ENCODE measurements at places on chromosomes 11 and 22.

DNA sequence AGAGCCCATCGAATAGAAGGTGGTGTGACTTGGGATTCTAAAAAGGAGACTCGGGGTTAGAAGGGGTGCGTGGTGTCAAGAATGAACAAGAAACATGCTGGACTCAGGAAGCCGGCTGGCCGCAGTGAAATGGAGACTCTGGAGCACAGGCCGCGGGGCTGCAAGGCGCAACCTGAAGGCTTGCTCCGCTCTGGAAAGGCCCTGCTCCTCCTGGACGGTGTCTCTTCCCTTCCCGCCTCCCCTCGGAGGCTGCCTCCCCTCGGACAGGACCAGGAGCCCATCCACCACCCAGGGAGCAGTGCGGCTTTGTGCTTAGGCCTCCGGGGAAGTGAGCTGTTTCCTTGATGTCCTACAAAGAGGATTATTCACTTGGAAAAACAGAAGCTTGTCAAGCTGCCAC is 170.1 kb downstream of the OPCML start:
- DNase-seq = no peak

GRCh38 chr11:93653080-93653479 is 8.4 kb upstream of the CEP295 start:
- DNase-seq = peak; percentile 39

DNA sequence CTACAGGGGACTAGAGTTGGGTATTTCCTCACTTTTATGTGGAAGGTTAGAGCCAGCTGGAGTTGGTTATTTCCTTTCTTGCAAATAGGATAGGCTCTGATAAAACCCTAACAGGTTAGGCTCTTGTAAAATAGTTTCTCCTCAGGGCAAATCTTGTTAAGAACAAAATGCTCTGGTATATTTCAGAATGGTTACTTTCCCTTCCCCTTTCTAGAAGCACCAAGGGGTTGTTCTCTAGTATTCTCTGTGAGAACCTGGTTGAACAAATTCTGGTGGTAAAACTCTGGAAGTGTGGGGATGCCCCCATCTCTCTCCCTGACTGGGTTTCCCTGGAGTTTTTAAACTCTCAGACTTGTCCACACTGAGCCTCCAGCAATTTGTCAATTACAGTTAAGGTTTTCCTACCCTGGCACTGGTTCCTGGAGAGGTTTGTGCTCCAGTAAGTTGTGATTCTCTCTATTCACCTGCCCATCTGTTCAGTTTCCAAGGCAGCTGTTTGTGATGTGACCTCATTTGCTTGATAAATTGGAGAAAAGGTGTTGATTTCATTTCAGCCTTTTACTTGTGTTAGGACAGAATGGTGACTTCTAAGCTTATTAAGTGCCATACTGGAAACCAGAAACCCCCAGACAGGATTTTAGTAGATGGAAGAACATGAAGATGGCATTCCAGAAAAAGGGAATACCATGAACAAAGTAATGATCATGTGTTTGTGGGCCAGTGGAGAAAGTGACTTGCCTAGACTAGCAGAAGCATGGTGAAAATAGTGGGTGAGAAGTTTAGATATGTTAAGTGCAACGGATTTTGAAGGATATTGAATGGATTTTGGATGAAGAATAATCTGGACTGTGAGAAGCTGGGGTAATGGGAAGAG is 64.6 kb downstream of the EXT2 start:
- DNase-seq = no peak

DNA sequence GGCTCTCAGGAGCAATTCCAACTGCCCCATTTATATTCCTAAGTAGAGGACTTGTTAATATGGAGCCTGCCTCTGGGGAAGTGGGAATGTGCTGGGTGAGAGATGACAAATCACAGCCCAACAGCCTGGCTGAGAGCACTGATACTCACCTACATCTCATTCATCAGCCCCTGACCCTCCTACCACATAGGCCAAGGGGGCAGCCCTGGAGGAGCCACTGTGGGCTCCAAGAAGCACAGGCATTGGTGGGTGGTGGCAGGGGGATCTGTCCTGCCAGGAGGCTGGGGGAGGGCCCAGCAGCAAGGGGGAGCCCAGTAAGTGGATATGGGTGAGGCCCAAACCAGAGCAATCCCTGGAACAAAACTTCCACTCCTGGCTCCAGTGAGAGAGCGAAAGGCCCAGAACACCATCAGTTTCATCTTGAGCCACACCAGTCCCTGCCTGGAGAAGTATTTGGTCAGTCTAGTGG is 79.7 kb downstream of the BUD13 start:
- DNase-seq = no peak

DNA sequence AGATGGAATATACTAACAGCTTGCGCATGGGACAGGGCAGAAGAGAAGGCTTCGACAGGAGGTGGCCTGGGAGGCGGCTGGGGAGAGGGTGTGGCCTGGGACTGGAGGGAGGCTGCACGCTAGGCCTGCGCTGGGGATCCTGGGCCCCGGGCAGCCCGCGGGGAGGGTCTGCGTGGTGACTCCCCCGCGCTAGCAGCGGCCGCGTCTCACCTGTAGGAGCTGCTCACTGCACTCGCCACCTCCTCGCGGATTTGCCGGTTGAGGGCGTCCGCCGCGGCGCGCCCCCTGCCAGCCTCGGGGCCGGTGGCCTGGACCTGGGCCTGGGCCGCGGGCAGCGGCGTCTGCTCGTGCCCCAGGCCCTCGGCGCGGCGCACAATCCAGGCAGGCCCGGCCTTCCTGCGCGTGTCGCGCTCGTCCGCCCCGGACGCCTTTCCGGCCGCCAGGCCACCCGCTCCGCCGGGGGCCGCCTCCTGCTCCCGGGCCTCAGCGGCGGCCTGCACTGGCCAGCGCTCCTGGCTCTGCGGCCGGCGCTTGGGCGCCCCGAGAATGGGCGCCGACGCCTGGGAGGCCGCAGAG is 1.5 kb downstream of the MAP6 start:
- no peak for DNase-seq

DNA sequence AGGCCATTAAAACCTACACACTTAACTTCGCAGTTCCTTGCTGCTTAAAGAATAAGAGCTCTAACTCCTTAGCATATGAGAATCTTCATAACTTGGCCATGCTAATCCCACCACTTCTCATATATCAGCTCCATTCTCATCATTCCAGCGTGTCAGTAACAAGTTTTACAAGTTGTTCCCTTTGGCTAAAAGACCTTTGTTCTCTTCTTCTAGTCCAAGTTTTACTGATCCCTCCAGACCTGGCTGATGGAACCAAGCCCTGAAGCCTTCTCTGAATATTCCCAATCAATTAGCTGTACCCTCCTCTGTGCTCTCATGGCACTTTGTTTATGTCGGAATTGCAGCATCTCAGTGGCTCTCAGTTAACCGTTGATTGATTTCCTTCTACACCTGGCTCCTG is 35.8 kb downstream of the GAB2 start:
- no peak for DNase-seq

DNA sequence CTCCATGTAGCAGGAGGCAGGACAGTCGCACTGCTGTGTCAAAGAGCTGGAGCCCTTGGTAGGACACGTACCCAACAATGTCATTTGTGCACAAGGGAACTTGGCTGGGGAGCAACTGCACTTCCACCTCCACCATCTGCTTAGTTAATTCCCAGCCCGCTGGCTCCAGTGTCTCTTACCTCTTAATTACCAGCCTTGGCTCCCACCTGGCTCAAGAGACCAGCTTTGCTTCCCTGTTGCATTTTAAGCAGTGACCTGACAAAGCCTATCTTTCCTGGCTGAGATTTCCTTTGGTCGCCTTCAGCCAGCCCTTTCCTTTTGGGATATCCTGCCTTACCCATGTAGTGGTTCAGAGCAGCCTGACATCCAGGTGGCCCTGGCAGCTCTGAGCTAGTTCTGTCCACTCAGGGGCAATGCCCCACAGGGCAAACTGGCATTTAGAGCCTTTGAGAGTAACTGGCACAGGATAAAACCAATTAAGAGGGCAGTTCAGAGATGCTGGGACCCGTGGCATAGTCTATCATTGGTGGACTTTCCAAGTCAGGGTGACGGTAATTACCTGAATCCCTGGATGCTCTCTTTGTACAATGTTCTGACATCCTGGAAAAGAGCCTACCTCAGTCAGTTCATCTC is 212.6 kb upstream of the SORL1-AS1 start:
- DNase-seq = no peak

GRCh38 chr11:34443136-34443535 is 4.4 kb downstream of the CAT start:
- DNase-seq = no peak
